Activated CD4-positive, alpha-beta T cell treated with anti-CD3 and anti-CD28 coated beads for 48 hours (primary cell): ENCODE measurements at places on chromosomes 16 and 17.

- no peak for DNase-seq
Measured at GRCh38 chr17:39169101-39169500, 3.1 kb upstream of the ARL5C start.

DNA sequence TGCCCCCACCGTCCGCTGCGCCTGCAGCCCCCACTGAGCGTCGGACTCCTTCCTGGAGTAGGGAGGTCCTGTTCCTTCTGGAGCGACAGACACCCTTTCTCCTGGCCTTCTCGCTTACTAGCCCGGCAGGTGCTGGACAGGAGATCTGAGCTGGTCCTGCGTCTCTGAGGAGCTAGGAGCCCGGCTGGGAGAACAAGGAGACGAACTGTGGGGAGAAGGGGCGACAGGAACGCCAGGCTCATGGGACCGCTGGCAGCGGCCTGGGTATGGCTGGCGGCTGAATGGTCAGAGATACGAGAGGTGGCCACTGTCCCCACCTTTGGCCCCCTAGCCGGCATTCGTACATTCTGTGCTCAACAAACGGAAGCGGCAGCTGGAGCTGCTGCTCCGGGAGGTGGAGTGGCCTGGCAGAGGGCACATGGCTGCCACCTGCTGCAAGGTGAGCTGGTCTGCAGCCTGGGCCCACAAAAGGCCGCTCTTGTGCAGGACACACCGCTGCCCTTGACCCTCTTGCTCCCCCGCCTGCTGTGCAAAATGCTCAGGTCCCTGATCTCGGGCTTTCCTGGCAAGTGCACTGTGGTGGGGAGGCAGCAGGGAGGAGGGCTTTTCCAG lies 2066.7 kb downstream of the TP53TG3F start:
- no peak for DNase-seq

GRCh38 chr17:58020401-58020800 lies 13.4 kb upstream of the SRSF1 start:
- DNase-seq: no peak

GRCh38 chr17:81487487-81488275 lies 24.9 kb downstream of the ACTG1 start:
- DNase-seq: peak; percentile 86

DNA sequence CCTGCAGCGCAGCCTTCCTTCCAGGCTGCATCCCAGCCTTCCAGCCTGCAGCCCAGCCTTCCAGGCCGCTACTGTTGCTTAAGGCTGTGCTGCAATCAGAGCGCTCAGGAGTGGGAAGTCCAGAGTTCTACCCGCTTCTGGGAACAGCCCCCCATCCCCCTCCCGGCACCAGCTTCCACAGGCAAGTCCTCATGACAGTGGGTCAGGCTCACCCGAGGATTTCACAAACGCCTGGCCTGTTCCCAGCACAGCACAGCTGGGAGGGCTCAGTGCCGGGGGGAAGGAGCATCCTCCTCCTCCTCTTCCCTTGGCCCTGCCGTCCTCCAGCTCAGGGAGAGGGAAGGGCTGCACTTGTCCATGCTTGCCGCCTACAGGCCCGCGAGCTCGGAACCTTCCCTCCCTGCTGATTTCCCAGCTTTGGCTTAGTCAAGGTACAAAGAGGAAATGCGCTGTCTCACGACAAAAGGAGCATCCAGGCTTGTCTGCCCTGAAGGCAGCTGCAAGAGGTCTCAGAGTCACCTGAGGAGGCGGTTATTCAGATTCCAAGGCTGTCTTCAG lies 8.3 kb downstream of the SOCS3 start:
- DNase-seq: no peak

GRCh38 chr17:46010597-46011186 lies 11.6 kb downstream of the STH start:
- no peak for DNase-seq

GRCh38 chr16:8564934-8565345 lies 25.4 kb downstream of the TMEM114 start:
- DNase-seq: no peak

- DNase-seq: no peak
Measured at GRCh38 chr16:60459463-60459862, 1576.8 kb downstream of the CDH8 start.

DNA sequence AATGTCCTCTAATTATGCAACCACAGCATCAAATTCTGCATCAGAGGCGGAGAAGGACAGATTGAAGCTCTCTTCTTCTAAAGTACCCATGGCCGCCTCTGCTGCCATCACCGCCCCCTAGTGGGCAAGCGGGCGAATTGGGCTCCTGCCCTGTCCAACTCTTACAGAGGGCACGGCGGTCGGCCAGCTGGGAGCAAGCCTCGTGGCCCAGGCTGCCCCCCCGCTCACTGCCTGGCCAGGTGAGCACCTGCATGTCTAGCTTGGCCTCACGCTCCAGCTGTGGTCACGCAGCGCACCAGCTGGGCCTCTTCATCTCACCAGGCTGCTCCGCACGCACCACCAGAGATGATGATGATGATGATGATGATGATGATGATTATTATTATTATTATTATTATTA lies 146.1 kb upstream of the TOM1L1 start:
- peak; percentile 24 for DNase-seq

DNA sequence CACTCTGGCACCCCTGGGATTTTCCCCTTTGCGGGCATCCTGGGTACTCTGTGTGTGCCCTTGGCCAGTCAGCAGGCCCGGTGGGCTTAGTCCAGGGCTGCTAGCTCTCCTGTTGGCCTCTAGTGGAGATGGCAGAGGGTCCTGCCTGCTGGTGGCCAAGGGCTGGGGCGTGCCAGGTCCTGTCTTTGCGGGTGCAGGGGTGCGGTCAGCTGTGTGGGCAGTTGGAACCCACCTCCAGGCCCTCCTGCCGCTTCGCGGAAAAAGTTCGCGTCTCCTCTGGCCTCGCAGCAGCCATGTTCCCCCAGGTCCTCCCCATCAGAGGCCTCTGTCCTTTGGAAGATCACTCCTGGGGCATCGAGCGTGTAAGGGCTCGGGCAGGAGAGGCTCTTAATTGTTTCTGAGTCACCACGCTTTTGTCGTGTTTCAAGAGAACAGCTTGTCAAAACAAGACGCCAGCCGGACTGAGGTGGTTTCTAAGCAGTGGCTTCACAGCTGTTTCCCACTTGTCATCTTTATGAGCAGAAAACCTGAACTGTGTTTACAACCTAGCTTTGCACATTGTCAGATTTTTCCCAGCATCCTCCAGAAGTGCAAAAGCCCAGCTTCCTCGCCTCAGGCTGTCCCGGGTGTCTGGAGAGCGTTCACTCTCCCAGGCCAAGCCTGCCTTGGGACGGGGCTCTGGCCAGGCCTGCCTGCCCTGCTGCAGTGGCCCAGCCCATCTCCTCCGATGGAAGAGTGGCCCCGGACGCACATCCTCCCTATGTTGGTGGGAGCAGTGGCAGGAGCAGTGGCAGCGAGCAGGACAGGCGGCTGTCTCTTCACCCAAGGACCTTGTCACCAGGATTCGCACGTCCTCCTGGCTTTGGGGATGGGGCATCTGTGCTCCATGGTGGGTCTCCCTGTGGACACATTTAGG lies 5.0 kb upstream of the DNASE1L2 start:
- DNase-seq: no peak
